A673 (cell line): ENCODE measurements at places on chromosomes 5 and 9. TPM values are rescaled to one million over a fixed set of nuclear protein-coding genes. Genes with fewer than 3 reads are reported as not detected.

Gene PRSS3
- total RNA-seq, result not detected in 2 replicates

Gene PCDHB15
- total RNA-seq, result 1.2 and 2.3 TPM in 2 replicates

Gene UHRF2
- 52.7 and 53.0 TPM in 2 replicates for total RNA-seq

Gene IL3
- total RNA-seq, result not detected in 2 replicates

Gene CTXN3
- not detected in 2 replicates for total RNA-seq

Gene MAPKAP1
- 98.7 and 103 TPM in 2 replicates for total RNA-seq

Gene ZNF484
- 10.9 and 12.7 TPM in 2 replicates for total RNA-seq

Gene FBXL7
- total RNA-seq, result 5.9 and 6.6 TPM in 2 replicates

Gene SGCD
- total RNA-seq, result 0.17 and 0.22 TPM in 2 replicates

Gene HSPB3
- not detected in 2 replicates for total RNA-seq

Gene MEF2C
- total RNA-seq, result 2.0 and 3.6 TPM in 2 replicates

Gene GPRIN1
- total RNA-seq, result 16.7 and 18.9 TPM in 2 replicates

Gene SLC6A18
- not detected in 2 replicates for total RNA-seq

Gene CEL
- 2.8 and 3.4 TPM in 2 replicates for total RNA-seq
